ENCODE measurements at places on chromosomes 3 and 15. TPM values are rescaled to one million over a fixed set of nuclear protein-coding genes. Genes with fewer than 3 reads are reported as not detected.

GRCh38 chr3:132605374-132605792 lies 8.3 kb downstream of the ACKR4 start:
- DNase-seq = no peak

GRCh38 chr3:128488991-128489673 lies 3.9 kb downstream of the GATA2 start:
- peak; percentile 71 for DNase-seq

GRCh38 chr3:71389911-71390573 lies 193.5 kb downstream of the FOXP1 start:
- no peak for DNase-seq

DNA sequence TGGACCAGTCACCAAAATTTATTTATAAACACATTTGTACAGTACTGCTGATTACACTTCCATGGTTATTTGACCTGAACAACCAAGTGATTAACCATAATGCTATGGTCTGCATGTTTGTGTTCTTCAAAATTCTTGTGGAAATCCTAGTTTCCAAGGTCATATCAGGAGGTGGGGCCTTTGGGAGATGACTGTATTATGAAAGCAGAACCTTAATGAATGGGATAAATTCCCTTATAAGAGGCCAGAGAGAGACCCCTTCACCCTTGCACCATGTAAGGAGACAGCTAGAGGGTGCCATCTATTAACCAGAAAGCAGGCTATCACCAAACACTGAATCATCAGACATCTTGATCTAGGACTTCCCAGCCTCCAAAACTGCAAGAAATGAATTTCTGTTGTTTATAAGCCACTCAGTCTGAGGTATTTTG lies 1.9 kb downstream of the SCAPER start:
- DNase-seq = no peak

- no peak for DNase-seq
Observed at GRCh38 chr15:77192451-77192850, 121.5 kb upstream of the TSPAN3 start.

PLA2G4F gene
- not detected for total RNA-seq

- DNase-seq = no peak
Observed at GRCh38 chr3:59531066-59531745, 481.4 kb upstream of the CFAP20DC start.

DNA sequence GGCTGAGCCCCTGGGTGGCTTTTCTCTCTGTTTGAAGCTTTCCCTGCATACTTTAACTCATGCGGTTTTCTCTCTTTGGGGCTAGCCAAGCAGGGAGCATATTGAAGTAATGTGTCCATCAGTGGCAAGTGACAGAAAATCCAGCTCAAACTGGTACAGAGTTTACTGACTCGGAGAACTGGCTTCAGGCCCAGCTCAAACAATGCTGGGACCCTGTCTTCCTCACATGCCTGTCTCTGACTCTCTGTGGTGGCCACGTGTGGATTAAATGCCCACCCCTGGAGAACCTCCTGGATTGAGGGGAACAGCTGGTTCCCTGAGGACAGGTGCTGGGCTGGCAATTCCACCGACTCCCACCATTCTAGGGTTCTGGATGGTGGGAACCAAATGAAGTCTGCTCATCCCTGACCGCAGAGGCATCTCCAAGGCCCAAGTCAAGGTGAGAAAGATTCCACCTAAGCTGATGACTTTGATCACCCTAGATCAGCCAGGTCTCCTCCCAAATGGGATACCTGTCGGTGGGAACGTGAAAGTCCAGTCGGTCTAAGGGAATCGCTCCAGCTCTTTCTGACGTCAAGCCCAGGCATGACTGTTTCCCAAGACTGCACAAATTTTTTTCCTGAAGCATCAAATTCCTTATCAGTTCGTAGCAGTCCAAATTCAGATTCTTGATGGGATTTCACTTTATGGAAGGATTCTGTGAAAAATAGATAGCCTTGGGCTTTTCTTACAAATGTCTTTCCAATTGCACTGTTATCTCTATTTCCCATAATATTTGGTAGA lies 16.3 kb upstream of the HDAC11 start:
- DNase-seq = no peak

GRCh38 chr3:154236331-154236730 lies 88.0 kb downstream of the DHX36 start:
- no peak for DNase-seq

- no peak for DNase-seq
Observed at GRCh38 chr3:15882577-15882976, 84.8 kb upstream of the ANKRD28 start.

COL8A1 gene
- total RNA-seq = 0.25 TPM

DNA sequence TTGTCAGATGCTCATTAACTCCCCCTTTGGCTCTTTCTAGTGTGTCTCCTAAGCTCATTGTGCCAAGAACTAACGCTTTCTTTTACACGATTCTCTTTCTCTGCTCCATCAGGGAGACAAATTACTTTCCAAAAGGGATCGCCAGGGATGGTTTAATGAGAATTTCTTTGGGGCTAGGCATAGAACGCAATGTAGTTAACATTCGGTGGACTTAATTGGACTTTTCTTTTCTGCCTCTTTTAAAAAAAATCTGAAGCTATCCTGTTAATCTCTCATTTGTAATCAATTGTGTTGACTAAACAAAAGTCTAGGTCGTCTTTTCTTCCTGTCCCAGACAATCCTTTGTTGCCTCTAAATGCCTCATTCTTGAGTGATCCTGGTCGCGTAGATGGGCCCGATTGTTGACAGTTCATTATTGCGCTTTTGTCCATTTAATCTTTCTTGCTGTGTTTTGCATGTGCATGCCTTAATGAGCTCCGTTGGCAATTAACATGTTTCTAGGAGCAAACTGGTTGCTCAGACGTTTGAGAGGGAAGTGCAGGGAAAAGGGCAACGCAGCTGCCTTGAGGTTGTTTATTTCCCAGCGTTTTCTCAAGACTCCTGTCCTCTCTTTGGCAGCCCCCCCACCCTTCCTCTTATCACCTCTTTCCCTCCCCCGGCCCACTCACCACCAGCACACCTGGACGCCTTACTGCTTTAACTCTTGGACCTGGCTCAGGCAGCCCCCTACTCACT lies 7.8 kb downstream of the FEZF2 start:
- no peak for DNase-seq

- no peak for DNase-seq
Observed at GRCh38 chr3:39282057-39282456, 2.2 kb upstream of the CX3CR1 start.

DNA sequence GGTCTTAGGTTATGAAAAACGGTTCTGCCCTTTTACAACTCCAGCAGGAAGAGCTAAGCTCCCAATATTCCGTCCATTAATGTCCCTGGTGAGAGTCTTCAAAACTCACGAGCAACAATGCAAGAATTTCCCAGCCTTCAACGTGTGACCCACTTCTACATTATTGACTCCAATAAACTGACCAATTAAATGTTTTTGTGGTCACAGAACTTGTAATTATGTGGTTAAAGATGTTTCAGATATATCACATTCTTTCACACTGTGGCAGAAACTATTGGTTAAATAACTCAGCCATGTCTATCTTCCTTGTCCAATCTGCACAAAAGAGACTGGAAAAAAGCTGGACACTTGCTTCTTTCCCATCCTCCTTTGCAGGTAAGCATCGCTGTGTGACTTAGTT lies 286.6 kb upstream of the ADAMTS9 start:
- DNase-seq = no peak

TF gene
- 2.3 TPM for total RNA-seq

DNA sequence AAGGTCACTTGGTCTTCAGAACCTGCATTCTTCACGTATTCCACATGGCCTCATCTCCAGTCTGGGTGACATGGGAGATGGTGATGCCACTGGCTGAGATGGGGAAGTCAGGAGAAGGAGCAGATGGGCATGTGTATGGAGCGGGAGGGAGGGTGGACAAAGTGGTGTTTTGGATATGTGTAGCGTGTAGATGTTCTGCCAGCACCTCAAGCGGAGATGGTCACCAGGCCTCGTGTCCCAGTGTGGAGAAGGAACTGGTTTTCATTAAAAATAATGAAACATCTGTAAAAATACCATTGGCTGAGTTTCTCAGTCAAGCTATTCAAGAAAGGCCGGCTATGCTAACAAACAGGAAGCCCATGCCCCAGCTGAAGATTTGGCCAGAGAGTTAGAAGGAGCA lies 26.2 kb downstream of the LARP6 start:
- DNase-seq = no peak

TRH gene
- 1.7 TPM for total RNA-seq

CCR9 gene
- not detected for total RNA-seq

RFC4 gene
- 36.3 TPM for total RNA-seq

DNA sequence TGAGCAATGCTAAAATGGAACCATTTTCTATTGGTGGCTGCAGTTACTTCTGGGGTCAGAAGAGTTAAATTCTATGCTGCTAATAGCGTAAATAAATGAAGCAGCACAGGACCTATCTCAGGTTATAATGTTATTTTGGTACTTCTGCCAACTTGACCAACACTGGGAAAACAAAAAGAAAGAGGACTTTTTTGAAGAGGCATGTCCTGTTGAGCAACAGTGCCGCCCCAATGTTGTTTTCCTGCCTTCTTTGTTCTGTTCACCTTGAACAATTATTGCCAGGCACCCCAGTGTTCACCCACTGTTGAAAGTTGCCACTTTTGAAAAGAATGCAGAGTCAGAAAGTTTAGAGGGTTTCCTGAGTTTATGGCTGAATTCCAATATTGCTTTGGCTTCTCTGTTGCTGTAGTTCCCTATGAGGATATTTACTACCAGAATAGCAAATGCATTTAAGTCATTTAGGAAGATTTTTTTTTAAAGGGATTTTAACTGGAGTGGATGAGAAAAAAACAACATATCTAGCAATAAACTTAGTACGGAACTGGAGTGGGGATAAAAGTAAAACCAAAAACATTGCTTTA lies 679.0 kb upstream of the DPPA4 start:
- no peak for DNase-seq

DNA sequence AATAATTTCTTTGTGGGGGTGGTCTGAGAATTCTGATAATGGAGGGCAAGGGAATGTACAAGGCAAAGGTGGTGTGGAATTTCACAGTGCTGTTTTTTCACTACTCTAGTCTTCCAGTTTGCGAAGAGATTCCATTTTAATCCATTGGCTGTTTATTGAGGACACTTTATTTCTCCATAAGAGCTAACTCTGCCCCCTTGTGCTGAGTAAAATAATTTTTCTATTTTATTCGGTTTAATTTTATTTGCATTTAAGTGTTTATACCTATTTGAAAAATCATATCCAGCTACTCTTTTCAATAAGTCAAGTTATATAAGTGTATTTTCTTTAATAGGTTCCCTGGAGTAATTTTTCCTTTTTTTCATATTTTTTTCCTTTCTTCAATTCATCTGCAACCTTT lies 840.1 kb downstream of the TUSC7 start:
- DNase-seq = no peak

ETFA gene
- 144 TPM for total RNA-seq

DNA sequence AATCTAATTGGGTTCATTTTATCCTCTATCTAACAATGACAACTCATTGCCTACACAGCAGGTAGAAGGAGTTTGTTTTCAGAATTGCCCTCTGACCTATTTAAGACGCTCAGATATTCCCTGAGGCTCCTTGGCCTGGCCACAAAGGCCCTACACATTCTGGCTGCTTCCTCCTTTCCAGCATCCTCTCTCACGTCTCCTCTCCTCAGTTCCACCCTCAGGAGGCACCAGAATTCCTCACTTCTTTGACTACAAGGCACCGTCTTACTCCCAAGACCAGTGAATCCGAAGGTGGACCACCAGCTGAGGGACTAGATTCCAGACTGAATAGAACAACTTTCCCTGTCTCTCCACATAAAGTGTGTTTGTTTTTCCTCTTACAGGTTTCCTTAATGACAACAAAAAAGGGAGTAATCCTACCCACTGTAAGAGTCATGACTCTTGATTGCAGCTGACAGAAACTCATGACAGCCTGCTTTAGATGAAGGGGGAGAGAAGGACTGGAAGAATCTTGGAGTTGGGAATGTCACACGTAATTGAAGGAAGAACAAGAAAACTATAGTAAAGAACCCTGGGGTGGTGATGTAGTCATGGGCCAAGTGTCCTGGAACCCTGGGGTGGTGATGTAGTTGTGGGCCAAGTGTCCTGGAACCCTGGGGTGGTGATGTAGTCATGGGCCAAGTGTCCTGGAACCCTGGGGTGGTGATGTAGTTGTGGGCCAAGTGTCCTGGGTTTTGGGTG lies 22.0 kb upstream of the MUC20 start:
- no peak for DNase-seq

DNA sequence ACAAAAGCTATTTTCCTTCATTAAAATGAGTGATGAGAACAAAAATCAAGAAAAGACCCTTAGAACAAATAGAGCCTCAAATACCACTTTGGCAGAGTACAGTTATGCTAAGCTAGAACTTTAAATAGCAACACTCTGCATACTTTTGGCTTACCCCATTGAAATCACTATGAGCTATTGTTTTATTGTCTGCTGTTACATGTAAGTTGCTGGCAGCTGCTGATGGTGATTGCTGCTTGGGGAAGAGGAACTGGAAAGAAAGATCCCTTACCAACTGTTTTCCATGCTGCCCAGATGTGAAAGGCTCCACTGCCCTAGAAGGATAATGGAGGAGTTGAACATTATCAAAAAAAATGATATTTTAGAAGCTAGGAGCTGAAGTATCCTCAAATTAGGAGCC lies 135.4 kb downstream of the SYNPR start:
- no peak for DNase-seq

MRPL3 gene
- 56.5 TPM for total RNA-seq

DNA sequence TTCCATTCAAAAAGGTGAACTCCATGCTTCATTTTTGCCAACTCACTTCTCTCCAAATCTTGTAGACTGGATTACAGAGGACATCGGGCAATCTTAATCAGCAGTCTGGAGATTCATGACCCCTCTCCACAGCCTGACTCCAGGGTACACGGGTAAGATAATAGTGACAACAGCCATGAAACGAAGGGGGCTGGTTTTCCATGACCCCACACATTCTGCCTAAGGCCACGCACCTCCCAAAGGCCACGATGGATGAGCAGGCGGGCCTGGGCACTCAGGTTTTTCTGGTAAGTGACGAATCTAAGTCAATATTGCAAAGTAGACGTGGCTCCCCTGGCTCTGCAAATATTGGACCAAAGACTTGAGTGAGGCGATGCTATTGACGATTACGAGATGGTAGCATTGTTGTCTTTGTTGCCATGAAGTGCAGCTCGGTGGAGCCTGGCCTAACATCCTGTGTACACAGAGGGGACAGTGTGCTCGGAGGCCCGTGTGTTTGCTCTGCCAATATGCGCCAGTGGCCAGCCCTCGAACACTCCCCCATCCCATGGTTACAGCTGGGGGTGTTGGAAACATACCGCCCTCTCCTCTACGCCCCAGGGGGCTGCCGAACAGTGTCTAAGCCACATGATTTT lies 119.1 kb downstream of the OPA1 start:
- no peak for DNase-seq

IL17RB gene
- total RNA-seq = 0.78 TPM

DNA sequence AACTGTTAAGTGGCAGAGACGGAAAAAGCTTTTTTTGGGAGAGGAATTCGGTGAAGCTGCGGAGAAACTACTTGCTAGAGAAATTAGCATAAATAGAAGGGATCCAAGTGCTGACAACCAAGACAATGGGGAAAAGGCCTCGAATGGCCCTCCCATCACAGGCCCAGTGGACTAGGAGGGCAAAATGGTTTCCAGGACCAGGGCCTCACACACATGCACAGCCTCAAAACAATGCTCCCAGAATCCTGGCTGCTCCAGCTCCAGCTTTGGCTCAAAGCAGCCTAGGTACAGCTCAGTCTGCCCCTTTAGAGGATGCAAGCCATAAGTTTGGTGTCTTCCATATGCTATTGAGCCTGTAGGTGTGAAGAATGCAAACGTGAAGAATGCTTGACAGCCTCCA lies 388.2 kb downstream of the OTOL1 start:
- DNase-seq = no peak

- DNase-seq = no peak
Observed at GRCh38 chr3:131458653-131459052, 44.1 kb downstream of the MRPL3 start.

Measured in glutamatergic neuron (in vitro differentiated cells).